ENCODE measurements at places on chromosomes 6 and 20.

- DNase-seq = no peak
Measured at GRCh38 chr20:32158943-32159660, 48.4 kb downstream of the PLAGL2 start.

- DNase-seq = no peak
Measured at GRCh38 chr6:35082046-35082732, 59.0 kb downstream of the TCP11 start.

DNA sequence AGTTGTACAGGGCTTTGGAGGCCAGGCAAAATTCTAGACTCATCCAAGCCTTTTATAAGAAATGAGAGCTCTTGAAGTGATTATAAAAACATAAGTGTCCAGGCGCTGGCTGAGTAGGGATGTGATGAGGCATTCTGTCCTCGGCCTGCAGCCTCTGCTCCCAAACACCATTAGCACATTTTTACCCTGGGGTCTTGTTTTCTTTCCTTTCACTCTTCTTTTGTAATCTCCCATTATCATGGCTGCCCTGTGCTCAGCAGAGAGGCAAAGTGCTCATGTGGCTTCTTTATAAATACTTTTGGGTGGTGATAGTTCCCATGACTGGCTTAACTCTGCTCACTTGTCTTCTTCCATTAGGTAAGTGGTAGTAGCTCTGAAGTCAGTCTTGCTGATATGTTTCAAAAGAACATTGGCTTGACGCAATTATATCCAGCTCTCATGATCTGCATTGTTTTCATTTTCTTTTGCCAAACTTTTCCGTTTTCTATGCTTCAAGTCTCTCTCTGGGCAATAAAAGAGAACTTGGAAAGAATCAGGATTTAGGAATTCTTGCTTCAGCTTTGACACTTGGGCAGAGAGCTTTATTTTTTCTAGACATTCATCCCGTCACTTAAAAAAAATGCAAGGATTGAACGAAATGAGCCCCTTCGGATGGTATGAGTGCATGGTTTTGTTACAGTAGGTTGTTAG, 61.1 kb downstream of the CAP2 start:
- DNase-seq = no peak

- DNase-seq = no peak
Measured at GRCh38 chr6:11161031-11161956, 49.8 kb upstream of the ERVFRD-1 start.

GRCh38 chr6:110590821-110591351, 114.5 kb upstream of the SLC22A16 start:
- peak; percentile 16 for DNase-seq

- no peak for DNase-seq
Measured at GRCh38 chr6:170045563-170045960, 245.3 kb downstream of the DLL1 start.

DNA sequence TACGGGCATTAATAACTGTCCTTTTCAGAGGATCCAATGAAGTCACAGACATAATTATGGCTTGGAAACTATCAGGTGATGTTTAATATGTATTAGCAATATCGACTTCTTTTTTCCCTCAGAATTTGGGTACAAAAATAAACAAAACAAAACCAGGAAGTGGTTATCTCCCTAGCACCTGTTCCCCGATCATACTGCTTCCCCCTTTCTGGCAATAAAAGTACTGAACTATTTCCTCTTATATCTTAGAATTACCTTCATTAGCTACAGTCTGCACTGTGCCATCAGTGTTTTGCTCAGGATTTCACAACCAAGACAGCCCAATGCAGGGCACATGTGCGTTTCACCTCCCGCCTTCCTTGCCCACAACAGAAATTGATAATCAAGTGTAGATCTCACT, 216.9 kb upstream of the BTBD3 start:
- DNase-seq = no peak

DNA sequence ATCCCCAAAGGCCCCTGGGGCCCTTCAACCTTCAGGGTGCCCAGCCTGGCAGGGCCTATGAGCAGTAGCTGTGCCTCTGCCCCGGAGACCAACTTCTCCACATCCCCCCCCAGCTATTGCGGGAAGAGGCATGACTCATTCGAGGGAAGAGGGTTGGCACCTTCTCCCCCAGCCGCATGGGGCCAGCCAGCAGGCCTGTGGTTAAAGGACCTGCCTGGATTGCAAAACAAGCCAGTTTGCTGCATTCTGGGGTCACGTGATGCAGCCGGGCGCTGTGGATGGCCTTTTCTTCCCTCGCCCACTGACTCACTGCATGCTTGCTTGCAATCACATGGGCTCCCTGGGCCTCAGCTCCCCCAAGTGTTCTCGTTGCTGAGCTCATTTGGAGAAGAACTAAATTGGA, 182.5 kb downstream of the MAFB start:
- no peak for DNase-seq

DNA sequence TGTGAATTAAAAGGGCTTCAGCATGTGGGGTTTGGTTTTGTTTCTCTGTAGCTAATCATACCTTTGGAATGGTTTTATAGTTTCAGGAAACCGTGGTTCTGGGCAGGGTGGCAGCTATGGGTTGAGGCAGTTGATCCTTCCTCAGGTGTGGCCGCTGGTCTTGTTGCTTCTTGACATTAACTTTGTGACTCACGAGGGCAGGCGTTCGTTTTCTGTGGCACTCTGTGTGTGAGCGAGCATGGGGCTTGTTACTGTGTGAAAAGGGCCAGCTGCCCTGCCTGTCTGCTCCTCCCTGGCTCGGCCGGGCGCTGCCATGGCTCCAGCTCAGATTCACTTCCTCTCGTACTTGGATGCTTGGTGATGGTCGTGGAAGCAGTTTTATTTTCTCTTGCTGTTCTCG, 16.2 kb downstream of the DNAJC5 start:
- DNase-seq = no peak

DNA sequence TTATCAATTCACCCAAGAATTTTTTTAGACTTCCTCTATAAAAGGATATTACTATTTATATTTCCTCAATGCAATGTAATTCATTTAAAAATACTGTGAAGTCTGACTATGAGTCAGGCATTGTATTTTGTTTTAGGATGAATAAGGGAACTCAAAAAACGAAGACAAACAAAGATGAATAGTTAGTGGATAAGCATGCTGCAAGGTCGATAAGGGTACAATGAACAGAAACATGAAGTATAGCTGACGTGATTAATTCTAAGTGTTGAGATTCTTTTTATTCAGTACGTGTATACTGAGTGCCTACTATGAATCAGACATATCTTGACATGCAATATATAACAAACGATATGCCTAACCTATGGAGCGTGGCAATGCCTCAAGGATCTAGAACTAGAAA, 105.4 kb downstream of the PDE10A start:
- DNase-seq = no peak

- DNase-seq = no peak
Measured at GRCh38 chr6:83633149-83633548, 75.8 kb downstream of the SNAP91 start.

- no peak for DNase-seq
Measured at GRCh38 chr6:57017069-57017468, 29.4 kb upstream of the KIAA1586 start.

- no peak for DNase-seq
Measured at GRCh38 chr6:155493694-155494143, 38.1 kb upstream of the NOX3 start.

DNA sequence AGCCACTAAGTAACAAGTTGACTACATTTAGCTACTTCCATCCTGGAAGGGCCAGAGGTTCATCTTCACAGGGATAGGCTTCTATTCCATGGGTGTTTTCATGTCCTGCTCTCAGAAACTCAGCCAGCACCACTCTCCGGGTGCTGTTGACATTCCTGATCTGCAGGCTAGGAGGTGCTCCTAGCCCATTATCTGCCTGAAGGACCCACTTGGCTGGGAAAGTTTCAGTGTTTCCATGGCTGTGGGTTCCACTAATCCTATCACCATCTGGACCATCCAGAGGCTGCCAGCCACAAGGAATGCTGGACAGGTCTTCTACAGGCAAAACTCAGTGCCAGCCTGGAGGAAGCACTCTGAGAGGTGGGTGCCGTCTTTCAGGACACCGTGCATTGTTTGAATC, 45.2 kb downstream of the HLA-G start:
- DNase-seq = no peak

GRCh38 chr6:146357578-146358430, 185.8 kb upstream of the RAB32 start:
- DNase-seq = no peak

GRCh38 chr6:123402052-123402451, 234.7 kb downstream of the TRDN start:
- no peak for DNase-seq

GRCh38 chr6:121032268-121033006, 301.8 kb downstream of the TBC1D32 start:
- DNase-seq = no peak

GRCh38 chr6:75147512-75147911, 58.3 kb downstream of the COL12A1 start:
- DNase-seq = no peak

DNA sequence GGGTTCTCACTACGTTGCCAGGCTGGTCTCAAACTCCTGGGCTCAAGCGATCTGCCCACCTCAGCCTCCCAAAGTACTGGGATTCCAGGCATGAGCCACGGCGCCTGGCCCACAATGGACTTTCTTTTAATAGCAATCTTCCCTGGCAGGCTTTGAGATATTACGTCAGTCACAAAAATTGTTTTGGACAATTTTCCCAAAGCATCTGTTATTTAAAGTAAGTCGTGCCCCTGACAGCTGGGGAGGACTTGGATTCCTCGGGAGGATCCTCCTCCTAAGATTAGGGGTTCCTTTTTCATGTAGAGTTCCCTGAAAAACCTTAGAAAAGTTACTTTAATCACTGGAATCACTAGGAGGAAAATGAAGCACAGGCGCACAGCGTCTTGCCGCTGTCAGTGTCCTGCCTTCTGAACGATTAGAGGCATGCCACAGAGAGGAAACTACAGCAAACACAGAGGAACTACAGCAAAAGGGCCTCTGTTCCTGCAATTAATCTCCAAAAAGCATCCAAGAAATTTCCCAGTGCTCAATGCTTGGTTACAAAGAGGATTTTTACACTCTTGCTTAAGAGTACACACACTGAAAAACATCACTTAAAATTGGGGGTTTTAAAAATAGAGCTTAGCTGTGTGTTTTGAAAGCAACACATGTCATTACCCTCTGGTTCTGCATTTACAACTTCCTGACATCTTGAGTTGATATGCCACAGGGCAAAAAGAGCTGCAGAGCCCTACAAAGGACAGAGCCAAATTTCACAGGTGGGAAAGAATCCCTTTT, 4.5 kb downstream of the ACSS1 start:
- DNase-seq = no peak
